Stimulated activated CD8-positive, alpha-beta memory T cell treated with anti-CD3 and anti-CD28 coated beads, Interleukin-4, amount 100 ng/mL, for 4 hours (primary cell): ENCODE measurements at places on chromosomes 1 and 21.

DNA sequence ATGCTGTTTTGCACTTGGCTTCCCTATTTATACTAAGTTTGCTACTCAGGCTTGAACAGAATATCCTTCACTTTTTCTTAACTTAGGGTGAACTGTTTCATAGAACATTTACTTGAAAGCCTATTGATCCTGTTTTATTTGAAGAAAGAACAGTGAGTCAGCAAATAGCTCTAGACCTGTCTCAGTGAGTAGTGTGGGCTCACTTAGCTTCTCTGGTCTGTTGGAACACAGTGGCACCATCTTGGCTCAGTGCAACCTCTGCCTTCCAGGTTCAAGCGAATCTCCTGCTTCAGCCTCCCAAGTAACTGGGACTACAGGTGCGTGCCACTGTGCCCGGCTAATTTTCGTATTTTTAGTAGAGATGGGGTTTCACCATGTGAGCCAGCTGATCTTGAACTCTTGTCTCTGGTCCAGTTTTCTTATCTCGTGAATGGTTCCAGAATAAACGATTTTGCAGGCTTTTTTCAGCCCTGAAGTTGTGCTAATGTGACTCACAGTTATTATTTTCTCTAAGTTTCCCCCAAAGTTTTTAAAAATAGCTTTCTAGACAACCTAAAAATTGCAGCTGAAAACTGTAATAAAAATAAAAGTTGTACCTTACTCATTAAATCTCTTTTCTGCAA lies 76.8 kb downstream of the KIF1B start:
- no peak for DNase-seq

DNA sequence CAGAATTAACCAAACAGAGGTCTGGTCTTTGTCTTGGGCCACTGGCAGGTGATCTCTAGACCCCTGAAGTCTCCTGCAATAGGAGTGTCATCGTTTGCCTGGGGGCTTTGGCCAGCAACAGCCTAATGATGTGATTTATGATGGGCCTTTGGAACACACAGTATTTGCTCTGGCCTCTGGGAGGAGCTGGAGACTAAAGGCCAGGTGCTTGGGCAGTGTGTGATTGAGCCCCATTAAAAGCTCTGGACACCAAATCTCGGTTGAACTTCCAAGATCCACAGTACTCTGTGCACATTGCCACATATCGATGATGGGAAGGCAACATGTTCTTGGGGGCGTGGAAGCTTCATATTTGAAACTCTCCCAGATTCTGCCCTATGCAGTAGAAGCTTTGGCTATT lies 32.0 kb upstream of the TLR5 start:
- no peak for DNase-seq

- DNase-seq: no peak
Observed at GRCh38 chr1:83130886-83131691, 867.8 kb downstream of the TTLL7 start.

GRCh38 chr21:15592271-15592860 lies 137.4 kb upstream of the USP25 start:
- DNase-seq: no peak

DNA sequence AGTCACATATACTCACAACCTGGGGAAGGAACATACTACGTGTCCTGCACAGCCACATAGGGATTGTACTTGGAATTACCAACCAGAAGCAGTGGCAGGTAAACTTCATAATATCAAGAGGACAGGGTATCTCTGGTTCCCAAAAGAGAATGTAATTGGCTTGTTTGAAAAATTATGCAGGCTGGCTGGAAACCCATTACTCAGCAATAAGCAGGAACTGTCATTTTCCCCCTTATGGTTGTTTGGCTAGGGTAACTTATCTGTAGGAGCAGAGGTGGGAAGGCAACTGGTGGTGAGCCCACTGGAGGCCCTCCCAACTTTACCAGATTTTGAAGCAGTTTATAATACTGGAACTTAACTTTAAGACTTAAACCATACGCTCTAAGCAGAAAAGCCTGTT lies 924.1 kb downstream of the LRRIQ3 start:
- DNase-seq: no peak

DNA sequence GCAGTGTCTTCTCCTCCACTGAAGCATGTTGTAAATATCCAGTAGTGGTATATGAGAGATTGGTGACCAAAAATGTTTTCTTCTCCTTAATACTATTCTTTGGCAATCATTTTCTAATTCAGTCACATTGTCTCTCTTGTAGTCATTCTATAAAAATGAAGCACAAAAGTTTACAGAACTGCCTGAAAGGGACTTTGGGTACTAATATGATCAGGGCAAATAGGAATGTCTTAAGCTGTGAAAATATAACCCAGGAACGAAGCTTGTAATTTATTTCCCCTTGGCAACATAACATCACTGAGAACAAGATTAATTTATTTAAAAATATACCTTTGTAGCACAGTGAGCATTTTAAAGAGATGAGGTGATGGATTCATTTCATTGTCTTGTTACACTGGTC lies 4.9 kb downstream of the B3GALT2 start:
- no peak for DNase-seq

DNA sequence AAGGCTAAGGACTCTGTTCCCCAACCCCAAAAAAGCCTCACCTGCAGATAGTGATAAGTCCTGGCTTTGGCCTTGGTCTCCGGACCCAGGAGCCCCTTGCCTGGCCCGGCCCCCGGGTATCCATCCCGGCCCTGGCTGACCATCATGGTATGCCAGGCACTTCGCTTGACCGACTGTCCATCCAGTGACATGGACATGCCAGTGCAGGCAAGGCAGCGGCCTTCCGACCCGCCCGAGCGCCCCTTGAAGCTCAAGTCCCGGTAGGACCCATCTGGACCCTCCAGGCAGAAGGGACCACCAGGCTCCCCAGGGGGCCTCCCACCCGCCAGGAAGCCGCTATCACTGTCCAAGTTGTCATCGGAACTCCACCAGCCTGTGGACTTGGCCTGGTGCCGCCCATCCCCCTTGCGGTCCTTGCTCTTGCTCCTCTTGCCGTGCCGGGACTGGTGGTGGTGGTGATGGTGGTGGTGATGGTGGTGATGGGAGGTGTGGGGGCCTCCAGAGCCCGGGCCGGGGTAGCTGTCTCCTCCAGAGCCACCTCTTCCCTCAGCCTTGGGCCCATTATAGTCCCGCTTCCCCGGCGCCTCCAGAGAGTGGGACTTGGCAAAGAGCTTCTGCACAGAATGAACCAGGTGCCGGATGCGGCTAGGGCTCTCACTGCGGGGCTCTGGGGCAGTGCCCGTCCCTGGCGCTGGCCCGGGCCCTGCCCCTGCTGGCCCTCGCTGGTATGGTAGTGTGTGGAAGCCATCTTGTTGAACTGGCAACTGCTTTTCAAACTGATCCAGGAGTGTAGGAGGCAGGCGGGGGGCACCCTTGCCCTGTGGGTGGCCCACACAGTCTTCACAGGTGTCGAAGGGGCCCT lies 25.0 kb downstream of the DLGAP3 start:
- no peak for DNase-seq

GRCh38 chr1:61109158-61109557 lies 26.8 kb downstream of the NFIA start:
- DNase-seq: no peak
